ENCODE measurements at places on chromosomes 16 and 17.
A peak's percentile ranks its signal among the peaks of the same experiment; 100 is the strongest.

DNA sequence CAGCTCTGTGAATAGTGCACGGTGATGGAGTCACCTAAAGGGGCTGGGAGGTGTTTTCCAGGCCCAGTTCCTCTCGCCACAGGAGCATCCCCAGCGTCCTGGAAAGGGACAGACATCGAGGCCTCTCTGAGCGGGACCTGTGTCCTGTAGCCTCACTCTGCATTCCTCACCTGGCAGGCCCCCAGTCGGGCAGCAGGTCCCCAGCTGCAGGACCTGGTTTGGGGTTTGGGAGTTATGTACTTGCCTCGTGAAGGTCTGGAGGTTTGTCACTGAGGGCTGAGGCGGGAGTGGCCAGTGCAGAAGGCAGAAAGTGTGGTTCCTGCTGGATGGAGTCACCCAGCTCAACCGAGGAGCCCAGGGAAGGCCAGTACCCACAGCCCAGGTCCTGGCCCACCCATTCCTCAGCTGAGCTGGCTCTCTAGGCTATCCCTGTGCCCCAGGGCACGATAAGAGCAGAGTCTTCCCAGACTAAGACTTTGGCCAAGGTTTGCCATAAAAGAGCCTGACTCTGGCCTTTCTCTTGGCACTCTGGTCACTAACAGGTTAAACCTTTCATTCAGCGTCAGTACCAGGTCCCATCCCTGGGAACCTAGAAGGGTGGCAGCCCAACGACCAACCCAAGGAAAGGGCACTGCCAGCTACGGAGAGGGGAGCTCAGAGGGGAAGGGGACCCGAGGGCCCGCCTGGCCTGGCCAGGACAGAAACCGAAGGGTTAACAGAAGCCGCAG is 24.4 kb downstream of the TBX4 start:
- no peak for DNase-seq

GRCh38 chr17:12693640-12694039 is 27.9 kb downstream of the MYOCD start:
- no peak for DNase-seq

- DNase-seq, result no peak
Measured at GRCh38 chr17:78956254-78956653, 23.5 kb downstream of the LGALS3BP start.

- DNase-seq, result no peak
Measured at GRCh38 chr17:41338961-41339485, 11.6 kb downstream of the KRT33A start.

DNA sequence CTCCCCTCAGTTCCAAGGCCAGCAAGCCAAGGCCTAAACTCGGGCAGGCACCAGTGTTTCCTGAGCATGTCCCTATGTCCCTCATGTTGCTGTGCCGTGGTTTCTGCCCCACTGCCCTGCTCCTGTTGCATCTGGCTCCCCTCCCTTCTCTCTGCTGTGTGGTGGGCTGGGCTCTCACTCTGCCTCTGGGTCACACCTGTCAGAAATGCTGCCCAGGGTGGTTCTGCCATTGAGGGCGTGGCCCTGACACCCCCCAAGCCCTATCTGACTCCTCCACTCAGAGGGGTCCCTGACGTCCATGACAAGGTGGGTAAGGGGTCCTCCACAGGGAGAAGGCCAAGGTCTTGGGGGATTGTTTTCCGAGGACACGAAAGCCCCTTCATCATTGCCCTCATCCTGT is 9.2 kb upstream of the ITGA3 start:
- no peak for DNase-seq

DNA sequence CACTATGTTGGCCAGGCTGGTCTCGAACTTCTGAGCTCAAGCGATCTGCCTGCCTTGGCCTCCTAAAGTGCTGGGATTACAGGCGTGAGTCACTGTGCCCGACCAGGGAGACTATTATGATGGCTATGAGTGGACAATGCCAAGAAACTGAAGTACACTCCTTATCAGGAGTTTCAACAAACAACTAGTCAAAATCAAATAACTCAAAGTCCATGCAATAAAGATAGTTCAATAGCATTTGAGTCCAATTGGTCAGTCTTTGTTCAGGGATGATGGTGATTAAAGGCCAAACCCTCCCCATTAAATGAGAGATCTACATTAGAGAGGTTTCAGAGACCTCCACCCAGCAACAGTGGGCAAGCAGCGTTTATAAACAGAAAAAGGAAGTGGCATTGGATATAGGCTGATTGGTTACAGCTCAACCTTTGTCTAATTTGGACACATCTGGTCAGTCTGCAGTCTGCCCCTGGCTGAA is 8.0 kb downstream of the CHST5 start:
- no peak for DNase-seq

DNA sequence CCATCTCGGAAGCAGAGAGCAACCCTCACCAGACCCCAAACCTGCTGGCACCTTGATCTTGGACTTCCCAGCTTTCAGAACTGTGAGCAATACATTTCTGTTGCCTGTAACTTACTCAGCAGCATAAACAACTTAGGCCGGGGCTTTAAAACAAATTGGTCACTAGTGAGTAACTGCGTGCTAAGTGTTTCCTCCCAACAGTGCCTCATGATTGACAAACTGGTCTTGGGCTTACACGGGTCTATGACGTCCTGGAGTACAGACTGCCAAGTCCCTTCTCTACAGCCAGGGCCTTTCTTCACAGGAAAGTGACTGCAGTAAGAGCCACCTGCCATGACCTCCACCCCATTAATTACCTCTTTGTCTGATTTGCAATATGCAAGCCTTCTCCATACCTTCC is 136.7 kb downstream of the XYLT1 start:
- DNase-seq, result no peak

DNA sequence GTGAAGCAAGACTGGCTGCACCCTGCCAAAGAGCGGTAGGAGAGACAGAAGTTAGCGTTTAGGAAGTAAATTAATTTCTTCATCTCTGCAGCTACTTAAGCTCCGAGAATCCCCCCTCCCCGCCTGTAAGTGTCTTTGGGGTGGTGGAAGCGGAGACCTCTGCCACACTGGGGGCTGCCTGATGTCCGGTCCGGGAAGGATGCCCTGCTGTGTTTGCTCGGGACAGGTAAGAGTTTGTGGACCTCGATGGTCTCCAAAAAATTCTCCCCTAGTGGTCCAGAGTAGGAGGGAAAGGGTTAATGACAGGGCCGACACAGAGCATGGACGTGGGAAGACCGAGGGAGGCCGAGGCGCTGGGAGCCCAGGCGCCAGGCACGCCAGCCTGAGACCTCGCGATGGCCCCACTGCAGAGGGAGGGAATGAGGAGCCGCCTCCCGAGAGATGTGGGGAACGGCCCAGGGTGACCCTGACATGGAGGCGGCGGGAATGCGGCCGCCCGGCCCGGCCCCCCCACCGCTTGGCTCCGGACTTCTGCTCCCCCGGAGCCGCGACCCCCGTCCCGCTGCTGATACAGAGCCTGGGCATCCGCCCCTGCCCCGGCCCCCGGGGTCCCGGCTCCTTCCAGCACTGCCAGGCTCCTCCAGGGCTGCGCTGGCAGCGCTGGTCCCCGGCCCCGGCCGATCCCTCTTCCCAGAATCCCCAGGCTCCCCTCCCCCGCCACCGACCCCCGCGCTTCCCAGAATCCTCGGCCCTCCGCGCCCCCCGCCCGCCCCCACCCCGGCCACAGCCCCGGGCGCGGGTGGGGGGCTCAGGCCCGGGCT is 680 bp downstream of the ZNF629 start:
- DNase-seq, result peak; percentile 72

DNA sequence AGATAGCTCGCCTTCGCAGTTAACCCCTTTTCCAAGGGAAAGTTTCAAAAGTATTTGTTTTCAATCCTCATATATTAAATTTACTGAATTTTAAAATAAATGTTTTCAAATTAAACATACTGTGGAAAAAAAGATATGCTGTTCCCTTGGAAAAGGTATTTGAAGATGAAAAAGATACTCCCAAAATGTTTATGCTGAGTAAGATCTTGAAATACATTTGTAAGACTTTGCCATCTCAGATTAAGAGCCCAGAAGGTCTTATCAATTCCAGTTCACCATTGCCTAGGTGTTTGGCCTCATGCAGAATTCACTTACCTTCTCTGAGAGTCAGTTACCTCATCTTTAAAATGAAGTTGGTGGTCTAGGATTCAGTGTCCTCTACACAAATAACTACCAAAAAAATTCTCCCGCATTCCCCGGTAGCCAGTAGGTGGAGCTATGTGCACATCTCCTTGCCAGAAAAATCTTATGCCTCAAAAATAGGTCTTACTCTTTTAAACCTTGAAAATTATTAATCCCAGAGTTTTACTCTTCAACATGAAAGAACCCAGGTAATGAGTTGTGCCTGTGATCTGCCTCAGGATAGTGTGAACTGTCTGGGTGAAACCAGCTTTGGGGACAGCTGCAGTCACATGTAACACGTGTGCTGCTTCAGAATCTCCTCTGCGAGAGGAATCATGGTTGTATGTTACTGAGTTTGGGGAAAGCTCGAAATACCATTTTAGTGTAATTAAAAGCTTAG is 178.3 kb downstream of the MRTFB start:
- peak; percentile 71 for DNase-seq

DNA sequence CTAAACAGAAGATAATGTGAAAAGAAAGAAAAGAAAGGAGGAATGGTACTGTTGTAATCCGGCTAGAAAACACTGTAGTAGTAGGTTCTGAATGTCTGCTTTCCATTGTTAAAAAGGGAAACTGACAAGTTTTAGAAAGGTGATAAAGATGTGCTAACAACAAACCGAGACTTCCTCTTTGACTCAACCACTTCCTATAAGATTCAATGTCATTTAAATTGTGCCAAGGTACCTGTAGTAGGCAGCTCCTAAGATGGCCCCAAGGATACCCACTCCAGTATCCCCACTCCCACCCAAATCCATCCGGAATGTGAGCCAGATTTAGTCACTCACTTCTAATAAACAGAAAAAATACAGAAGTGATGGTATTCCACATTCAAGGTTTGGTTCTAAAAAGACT is 31.2 kb downstream of the XYLT1 start:
- no peak for DNase-seq

- no peak for DNase-seq
Measured at GRCh38 chr16:89796104-89796503, 20.3 kb downstream of the FANCA start.

DNA sequence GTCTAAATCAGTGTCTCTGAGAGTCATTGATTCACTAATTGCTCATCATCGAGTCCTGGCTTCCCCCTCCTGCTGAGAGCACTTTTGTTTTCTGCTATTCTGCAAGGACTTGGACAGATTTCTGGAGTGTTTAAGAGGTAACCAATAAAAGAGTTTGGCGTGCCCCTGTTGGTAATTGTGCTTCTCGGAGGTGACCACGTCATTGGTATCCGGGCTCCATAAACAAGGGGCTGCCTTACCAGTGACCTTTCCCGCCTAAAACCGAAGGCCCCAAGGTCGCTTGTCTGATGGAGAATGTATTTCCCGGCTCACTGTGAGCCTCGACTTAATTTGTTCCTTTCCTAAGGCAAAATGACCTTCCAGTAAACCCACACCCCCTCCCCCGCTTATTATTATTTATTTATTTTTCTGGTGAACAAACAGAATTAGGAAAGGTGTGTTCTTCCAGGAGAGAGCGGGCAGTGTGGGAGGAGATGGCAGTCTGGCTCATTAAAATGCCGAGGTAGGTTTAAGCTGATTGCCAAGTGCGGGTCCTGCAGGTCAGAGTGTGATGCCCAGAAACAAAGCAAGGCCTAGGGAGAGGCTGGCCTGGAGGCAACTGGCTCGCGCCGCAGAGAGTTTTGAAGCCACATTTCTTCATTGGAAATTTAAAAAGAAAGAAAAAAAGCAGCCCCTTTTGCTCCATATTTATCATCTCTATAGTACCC is 30.2 kb downstream of the MSI2 start:
- peak; percentile 32 for DNase-seq

Measured in GM23338 (cell line).